ENCODE measurements at places on chromosomes 2 and 18.

DNA sequence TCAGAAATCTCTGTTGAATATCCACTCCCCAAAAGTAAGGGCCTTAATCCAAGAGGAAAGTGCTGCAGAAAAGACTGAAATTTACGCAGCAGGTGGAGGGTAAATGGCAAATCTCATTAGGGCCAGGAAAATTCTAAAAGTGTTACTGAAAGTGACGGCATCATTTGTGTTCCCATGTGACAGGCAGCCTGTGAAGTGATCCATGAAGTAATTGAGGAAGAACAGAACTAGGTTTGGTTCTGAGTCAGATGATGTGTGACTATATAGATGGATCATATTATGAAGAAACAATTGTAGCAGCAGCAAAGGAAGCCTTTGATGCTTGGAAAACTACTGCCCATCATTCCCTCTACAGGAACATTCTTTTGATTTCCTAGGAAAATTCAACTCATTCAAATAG is 401.2 kb downstream of the TGIF1 start:
- no peak for DNase-seq

- DNase-seq = no peak
Measured at GRCh38 chr2:120912101-120912985, 176.7 kb downstream of the GLI2 start.

DNA sequence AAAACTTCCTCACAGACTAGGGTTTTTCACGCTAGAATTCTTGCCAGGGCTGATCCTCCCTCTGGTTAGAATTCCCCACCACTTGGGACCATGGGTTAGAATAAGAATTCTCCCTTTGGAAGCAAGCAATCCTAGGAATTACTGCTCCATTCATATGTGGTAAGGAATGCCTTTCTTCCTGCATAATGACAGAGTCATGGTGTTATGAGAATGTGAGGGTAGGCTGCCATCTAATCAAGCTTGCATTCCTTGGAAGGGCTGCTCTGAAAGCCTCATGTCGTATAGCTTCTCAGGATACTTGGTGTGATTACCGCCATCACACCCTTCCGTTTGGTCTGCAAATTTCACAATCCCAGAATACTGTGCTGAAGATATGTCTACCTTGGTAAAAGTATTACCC is 1282.4 kb upstream of the PIK3C3 start:
- no peak for DNase-seq

GRCh38 chr2:241559323-241560161 is 997 bp downstream of the BOK start:
- DNase-seq = no peak

DNA sequence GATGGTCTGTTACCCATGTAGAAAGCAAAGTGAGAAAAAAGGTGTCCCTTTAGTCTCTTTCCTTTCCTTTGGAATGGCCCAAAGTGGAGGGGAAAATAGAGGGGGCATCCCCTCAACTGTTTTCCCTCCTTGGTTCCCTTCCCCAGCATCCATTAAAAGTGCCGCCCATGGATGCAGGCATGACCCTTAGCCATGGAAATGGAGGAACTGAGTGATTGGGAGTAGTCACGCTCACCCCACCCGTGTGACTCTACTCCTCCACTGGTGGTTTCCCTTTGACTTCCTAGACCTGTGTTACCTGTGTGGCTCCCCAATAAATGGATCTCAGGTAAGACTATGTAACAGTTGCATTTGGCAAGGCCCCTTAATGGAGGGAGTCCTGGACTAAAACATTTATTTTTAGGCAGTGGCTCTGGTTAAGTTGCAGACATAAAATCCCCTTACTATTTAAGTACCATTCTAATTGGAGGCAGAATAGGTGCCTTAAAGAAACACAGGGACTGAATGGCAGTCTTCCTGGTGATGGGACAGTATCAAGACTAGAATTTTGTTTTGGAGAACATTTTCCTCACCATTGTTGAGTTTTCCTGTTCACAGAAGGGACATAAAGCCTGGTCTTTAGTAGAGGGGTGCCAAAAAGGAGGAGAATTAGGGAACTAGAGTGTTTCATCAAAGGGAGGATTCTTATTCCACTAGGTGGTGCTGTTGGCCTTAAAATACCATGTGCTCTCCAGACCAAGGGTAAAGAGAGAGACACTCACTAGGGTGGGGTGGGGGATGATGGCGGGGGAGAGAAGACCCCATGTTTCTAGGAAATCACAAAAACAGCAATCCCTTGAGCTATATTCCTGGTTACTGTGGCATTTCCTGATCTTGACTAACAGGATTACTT is 25.7 kb upstream of the PLA2R1 start:
- DNase-seq = no peak

GRCh38 chr2:121735518-121736074 is 1.1 kb downstream of the NIFK start:
- no peak for DNase-seq

DNA sequence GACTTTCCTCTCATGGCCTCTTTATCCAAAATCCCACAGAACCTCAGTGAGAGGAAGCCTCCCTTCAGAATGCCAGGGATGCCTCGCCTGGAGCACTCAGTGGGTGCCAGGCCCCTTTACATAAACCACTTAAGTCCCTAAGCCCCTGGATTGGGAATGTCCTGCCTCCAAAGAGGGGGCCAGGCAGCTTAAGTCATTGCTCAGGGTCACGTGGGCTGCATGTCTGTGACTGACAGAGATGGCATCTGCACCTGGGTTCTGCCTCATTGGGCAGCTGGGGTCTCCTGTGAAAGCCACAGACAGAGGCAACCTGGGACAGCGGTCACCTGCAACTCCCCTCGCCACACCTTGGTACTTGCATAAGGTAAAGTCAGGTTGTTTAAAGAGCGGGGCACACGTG is 93.5 kb downstream of the MYT1L start:
- DNase-seq = no peak

- DNase-seq = no peak
Measured at GRCh38 chr2:3534251-3534814, 15.0 kb upstream of the ADI1 start.

GRCh38 chr2:13696601-13697000 is 935.9 kb upstream of the LRATD1 start:
- no peak for DNase-seq

GRCh38 chr2:10253596-10254372 is 48.9 kb upstream of the HPCAL1 start:
- DNase-seq = no peak

- DNase-seq = no peak
Measured at GRCh38 chr2:46999857-47000678, 84.5 kb upstream of the MCFD2 start.
